GDM1 (cell line): ENCODE measurements at places on chromosomes 7 and 10.

DNA sequence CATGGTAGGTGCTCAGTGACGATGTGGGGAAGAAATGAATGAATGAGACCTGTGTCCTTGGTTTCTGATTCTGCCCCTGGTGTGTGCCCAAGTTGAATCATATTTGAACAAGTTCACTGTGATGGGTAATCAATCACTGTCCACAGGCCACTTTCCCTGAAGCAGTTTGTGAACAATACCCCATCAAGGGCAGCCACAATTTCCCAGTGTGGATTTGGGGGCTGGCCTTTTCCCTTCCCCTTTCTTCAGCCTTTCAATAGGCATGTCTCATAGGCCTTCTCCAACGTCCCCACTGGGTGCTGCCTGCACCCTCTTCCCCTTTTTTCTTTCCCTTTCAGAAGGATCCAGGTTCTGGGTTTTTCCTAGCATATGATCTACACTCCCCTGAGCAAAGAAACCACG, 64.7 kb downstream of the CREB5 start:
- no peak for DNase-seq

- DNase-seq: no peak
These were observed 1.1 kb upstream of the SFXN4 start for GRCh38 chr10:119166564-119166963.

- no peak for DNase-seq
These were observed 1066.5 kb downstream of the TYW1 start for GRCh38 chr7:68063171-68063570.

DNA sequence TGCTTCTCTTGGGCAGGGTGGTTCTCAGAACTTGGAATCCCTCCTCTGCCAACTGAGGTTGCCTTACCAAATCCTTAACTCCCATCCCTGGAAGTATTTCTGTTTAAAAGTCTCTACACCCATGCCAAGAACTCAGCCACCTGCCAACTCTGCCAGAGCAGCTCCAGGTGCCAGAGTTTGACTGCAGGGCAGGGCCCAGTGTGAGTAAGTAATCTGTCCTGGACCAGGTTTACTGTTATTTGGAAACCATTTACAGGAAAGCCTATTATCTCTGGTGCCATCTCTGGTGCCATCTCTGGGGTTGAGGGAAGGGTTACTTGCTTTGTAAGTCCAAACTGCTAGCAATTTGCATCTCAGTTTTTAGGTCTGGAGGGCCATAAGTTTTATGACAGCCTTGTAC, 2.5 kb downstream of the TSPAN15 start:
- DNase-seq: no peak

GRCh38 chr10:131251146-131251541, 60.4 kb downstream of the TCERG1L start:
- no peak for DNase-seq

DNA sequence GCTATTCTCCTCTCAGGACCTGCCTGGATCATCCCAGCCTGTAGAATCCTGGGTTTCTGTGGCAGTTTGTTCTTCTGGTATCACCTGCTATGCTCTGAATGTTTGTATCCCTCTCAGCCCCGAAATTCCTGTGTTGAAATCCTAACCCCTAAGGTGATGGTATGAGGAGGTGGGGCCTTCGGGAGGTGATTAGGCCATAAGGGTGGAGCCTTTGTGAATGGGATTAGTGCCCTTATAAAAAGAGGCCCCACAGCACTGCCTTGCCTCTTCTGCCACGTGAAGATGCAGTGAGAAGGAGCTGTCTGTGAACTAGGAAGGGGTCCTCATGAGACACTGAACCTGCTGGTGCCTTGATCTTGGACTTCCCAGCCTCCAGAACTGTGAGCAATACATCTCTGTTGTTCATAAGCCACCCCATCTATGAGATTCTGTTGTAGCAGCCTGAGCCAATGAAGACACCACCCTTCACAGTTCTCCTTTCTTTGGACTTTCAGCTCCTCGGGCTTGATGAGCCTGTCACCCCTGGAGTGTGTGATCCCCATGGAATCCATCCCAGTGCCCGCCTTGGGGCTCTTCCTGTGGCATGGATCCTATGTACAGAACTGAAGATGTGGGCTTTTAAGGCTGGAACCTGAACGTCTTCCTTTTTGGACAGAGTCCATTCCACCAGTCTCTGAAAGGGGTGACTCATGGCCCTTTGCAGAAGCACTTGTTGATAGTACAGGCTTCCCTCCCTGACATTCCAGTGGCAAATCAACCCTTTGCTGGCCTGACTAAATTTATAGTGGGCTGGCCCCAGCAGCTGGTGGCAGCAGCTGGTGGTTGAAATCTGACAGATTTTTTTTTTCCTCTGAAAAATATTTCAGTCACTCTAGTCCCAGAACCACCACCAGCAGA, 138.0 kb downstream of the TACC2 start:
- DNase-seq: no peak

- DNase-seq: peak; percentile 59
These were observed 732 bp downstream of the FAS start for GRCh38 chr10:88991161-88991898.

GRCh38 chr7:88398459-88398858, 91.8 kb upstream of the STEAP4 start:
- no peak for DNase-seq

- DNase-seq: no peak
These were observed 36.0 kb upstream of the NPFFR1 start for GRCh38 chr10:70319824-70320223.

- DNase-seq: no peak
These were observed 938.7 kb upstream of the PHF14 start for GRCh38 chr7:10034843-10035556.

DNA sequence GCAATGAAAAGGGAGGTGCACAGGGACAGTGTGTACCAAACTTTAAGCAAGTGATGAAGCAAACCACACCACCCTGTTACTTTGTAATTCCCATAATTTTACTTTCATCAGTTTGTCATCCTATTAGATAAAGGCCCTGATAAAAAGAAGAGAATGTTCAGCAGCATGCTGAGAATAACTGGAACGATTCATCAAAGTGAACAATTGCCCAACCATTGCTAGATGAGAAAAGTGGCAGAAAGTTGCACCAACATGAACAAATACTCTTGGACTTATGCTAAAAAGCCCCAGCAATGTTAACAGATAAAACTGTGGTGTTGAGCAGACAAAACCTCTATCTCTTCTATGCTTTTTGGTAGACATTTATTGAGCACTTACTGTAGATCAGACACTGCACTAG, 75.5 kb upstream of the PCGF5 start:
- DNase-seq: no peak

DNA sequence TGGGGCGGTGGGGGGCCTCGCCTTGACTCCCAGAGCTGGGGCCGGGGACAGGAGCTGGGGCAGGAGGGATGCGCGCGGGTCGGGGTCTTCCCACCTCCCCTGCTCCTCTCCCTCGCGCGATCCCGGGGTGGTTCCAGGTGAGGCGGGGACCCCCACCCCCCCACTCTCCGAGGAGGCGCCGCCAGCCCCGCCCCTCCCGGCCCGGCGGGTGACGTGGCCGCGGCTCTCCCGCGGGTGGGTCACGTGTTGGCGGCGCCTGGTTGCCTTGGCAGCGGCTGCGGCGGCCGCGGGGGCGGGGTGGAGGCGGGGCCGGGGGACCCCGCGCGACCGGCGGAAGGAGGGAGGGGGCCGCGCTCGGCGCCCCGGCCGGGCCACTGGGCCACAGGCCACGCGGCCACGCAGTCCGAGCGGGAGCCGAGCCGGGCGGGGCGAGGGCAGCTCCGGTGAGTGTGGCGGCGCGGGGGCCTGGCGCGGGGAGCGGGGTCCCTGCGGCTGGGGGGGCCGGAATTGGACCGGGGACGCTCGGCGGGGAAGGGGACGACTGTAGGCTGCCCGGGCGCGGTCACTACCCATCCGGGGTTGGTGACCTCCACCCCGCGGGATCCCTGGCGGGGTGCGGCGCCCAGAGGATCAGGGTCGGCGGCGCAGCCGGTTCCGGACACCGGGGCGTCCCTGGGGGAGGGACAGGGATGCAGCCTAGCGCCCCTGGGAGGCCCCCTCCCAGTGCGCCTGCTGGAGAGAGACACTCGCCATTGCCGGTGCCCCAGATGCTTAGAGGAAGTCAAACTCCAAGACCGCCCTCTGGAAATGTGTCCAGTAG, at the start of gene ORAI2:
Gene ORAI2 (plus strand): TSS at position 357 of the 820 bp plus-strand sequence. CDS start 5,382 bp downstream, outside the sequence.
- peak; percentile 63 for DNase-seq

DNA sequence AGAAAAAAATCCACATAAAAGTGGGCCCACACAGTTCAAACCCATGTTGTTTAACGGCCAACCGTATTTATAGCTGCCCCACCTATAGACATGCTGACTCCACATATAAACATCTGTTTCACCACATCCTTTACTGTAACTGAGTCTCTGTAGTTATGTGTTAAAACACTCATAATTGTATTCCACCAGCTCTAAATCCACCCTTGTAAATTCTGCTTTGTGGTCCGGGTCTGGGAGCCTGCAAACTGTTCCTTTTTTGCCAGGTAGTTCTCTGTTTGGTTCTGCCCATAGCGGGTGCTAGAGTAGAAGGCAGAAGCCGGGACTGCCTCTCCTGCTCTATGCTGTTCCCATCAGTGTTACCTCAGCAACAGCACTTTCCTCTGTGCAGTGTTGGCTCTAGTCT, 20.2 kb upstream of the FHIP2A start:
- DNase-seq: peak; percentile 82

DNA sequence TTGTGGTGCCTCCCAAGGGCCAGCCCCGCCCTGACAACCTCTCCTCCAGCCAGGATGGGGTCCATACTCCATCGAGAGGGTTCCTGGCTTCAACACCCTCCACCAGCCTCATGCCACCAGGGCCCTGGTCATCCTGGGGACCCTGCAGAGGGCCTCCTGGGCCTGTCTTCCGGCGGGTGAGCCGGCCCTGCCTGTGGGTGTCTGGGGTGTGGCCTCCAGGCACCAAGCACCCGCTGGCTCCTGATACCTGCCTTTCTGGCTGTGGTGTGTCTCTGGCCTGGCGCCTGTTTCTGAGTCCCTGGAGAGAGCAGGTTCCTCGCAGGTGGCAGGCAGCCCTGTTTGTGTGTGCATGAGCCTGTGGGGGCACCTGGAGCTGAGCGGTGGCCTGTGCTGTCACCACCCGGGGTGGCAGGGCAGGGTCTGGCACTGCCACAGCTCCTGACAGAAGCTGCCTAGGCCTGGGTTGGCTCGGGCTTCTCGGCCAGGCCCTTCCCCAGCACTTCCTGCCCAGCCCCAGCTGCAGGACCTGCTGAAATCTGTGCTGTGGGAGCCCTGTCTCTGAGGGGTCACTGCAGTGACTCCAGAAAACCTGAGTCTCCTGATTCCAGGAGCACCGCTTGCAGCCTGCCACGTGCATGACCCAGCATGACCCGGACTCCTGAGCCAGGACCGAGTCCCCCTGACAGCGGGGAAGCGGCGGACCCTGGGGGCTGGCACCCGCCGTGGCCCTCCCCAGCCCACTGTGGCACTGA, 18.4 kb downstream of the ADAM8 start:
- no peak for DNase-seq

GRCh38 chr7:135600226-135600625, 42.5 kb downstream of the NUP205 start:
- no peak for DNase-seq

- no peak for DNase-seq
These were observed 25.3 kb downstream of the EPHB4 start for GRCh38 chr7:100801833-100802568.

DNA sequence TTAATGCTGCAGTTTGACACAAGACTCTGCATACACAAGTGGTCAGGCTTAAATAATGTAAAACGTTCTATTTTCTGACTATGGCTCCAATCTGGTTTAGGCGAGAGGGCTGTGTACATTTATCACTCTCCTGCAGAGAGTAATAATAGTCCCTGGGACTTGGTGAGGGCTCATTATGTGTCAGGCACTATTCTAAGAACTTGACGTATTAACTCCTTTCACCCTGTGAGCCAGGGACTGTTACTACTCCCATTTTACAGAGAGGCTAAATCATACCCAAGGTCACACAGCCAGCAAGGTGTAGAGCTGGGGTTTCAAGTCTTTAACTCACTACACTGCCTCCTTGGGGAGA, 187.2 kb upstream of the LYZL2 start:
- no peak for DNase-seq

- DNase-seq: no peak
These were observed 14.2 kb upstream of the POR start for GRCh38 chr7:75900617-75901315.

GRCh38 chr10:9853405-9854355, 1164.0 kb upstream of the CELF2 start:
- DNase-seq: no peak

GRCh38 chr7:82714883-82715282, 271.3 kb upstream of the CACNA2D1 start:
- DNase-seq: no peak

GRCh38 chr7:108492742-108493141, 33.2 kb downstream of the PNPLA8 start:
- no peak for DNase-seq

- DNase-seq: no peak
These were observed 1.8 kb upstream of the IFIT1 start for GRCh38 chr10:89390476-89391225.

GRCh38 chr10:3398825-3399646, 226.5 kb upstream of the PITRM1 start:
- DNase-seq: no peak

DNA sequence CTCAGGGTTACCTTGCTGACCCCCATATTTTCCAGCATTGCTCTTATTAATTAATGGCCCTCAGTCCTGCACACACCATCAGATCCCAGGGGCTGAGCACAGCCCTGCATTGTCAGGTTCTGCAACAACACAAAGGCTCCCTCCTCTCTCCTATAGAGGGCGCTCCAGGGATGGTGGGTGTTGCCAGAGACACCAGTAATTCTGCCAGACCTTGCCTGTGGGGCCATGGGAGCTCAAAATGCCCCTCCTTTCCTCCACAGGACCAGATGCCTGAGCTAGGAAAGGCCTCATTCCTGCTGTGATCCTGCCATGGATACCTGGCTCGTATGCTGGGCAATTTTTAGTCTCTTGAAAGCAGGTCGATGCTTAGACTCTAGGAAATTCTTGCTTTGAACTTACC, 42.8 kb upstream of the PRSS58 start:
- peak; percentile 24 for DNase-seq

DNA sequence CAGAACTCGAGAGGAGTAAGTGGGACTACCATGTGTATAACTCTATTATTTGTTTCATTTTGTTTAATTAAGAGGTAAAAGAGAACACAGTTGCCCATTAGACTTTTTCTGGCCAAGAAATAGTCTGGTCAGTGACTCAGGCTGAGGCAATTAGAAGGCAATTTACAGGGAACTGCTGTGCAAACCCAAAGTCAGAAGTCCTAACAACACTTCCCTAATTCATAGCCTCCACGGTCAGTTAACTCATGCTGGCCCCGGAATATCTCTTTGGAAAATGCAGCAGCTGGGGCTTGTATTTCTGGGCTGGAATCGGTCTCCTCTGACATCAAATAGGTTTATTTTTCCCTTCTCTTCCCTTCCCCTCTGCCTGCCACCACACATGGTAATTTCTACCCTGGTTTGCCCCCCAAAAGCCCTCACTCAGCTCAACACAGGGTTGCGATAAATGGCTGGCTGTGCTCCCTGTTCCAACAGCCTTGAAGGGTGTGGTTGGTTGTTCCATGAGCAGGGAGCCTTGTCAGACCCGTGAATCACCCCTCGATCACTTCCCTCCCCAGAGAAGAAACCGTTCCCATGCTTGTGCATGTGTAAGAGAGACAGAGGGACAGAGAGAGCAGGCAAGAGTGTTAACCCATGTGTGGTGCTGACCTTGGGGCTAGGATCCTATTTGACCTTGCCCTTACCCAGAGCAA, 5.3 kb downstream of the SH3PXD2A start:
- DNase-seq: no peak

GRCh38 chr7:133349101-133349500, 96.2 kb downstream of the EXOC4 start:
- DNase-seq: no peak
